Stimulated activated CD4-positive, alpha-beta T cell treated with anti-CD3 and anti-CD28 coated beads, Interleukin-15, amount 100 ng/mL, for 1 hour (primary cell): ENCODE measurements at places on chromosomes 5 and 9.
A peak's percentile ranks its signal among the peaks of the same experiment; 100 is the strongest.

DNA sequence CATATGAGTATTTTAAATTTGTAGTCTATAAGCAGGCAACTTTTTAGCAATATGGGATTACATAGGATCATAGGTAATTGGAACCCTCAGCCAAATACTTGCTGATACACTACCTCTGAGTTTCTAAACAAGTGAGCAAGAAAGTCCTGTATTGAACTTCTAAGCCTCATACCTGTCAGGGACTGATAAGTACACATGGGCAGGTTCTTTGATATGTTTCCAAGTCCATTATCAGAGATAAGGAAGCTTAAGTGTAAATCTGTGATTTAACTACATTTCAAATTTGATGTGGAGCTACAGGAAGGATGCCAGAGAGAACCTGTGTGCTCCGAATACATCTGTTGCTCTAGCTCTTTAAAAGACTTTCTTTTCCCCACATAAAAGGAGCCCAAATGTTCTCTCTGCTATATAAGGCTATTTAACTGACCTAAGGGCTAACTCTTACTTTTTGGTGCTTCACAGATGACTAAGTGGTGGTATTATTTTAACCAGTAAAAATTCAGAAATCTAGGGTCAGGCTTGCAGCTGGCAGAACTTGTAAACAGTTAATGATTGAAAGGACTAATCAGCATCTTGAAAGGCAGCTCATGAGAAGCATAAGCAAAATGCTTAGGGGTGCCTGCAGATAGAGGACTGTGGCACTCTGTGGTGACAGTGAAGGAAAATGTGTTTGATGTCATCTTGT is 228.6 kb downstream of the NR3C1 start:
- no peak for DNase-seq

DNA sequence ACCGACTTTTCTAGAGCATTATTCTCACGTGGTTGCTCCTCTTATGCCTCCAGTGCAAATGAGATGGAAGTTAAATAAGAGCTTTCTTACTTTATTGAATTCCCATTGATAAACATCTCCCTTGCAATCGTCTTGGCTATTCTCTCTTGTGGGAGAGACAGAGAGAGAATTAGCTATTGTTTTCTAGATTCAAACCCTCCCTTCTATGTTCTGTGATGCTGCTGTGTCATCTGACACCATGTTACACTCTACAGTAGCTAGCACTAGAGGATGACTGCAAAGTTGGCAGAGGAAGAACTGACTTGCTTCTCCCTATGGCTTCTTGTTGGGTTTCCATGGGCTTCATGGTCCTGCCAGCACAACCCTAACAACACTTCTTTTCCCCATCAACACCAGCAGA is 134.6 kb upstream of the RANBP3L start:
- DNase-seq = no peak

GRCh38 chr5:68032216-68032762 is 183.3 kb upstream of the PIK3R1 start:
- no peak for DNase-seq

- DNase-seq = no peak
These were observed 421.5 kb downstream of the KIAA0825 start for GRCh38 chr5:94196953-94197352.

- DNase-seq = no peak
These were observed 38.4 kb upstream of the PLEKHG4B start for GRCh38 chr5:53381-54174.

- DNase-seq = no peak
These were observed 19.0 kb upstream of the ARL14EPL start for GRCh38 chr5:116013207-116013785.

DNA sequence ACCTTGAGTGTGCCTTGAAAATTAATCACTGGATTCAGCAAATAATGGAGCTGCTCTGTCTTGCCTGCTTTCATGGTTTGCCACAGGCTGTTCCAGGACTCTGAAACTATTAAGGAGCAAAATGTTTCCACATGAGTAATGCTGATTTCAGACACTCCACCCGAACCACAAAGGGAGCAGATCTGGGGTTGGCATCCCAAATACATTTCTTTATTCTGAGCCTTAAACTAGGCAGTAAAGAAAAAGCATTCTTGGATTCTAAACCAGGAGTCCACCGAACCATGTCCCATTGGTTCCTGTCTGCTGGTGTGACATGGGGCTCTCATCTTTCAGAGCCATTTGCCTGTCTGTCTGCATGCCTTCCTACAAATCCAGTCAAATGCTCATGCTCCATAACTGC is 10.1 kb upstream of the C1QTNF3 start:
- no peak for DNase-seq

GRCh38 chr9:34962546-34962945 is 4.5 kb downstream of the PHF24 start:
- no peak for DNase-seq

GRCh38 chr9:132411091-132411508 is 1.1 kb downstream of the CFAP77 start:
- peak; percentile 37 for DNase-seq

GRCh38 chr9:135512241-135512603 is 9.0 kb upstream of the LCN1 start:
- DNase-seq = no peak

GRCh38 chr5:159021901-159022556 is 77.7 kb downstream of the EBF1 start:
- no peak for DNase-seq

DNA sequence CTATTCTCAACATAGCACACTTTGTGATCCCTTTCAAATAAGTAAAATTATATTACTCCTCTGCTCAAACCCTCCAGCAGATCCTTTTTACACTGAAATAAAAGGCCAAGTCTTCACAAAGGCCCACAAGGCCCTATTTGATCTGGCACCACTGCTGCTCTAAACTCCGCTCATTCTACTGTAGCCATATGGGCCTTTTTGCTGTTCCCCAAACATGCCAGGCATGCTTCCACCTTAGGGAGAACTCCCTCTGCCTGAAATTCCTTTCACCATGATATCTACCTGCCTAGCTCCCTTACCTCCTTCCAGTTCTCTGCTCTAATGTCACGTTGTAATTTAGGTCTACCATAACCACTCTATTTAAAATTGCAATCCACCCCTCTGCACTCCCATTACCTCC is 28.3 kb downstream of the NRG2 start:
- DNase-seq = no peak

- DNase-seq = peak; percentile 64
These were observed 65.4 kb upstream of the GARNL3 start for GRCh38 chr9:127199001-127199791.

DNA sequence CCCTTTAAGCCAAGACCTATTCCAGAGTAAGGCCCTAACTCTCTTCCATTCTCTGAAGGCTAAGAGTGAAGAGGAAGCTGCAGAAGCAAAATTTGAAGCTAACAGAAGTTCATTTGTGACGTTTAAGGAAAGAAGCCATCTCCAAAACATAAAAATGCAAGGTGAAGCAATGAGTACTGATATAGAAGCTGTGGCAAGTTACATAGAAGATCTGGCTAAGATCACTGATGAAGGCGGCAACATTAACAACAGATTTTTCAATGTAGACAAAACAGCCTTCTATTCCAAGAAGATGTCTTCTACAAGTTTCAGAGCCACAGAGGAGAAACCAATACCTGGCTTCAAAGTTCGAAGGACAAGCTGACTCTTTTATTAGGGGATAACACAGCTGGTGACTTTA is 1143.4 kb downstream of the CDH12 start:
- no peak for DNase-seq

GRCh38 chr5:62051747-62052146 is 254.3 kb upstream of the KIF2A start:
- no peak for DNase-seq

GRCh38 chr5:172541099-172541772 is 86.9 kb upstream of the SH3PXD2B start:
- no peak for DNase-seq

DNA sequence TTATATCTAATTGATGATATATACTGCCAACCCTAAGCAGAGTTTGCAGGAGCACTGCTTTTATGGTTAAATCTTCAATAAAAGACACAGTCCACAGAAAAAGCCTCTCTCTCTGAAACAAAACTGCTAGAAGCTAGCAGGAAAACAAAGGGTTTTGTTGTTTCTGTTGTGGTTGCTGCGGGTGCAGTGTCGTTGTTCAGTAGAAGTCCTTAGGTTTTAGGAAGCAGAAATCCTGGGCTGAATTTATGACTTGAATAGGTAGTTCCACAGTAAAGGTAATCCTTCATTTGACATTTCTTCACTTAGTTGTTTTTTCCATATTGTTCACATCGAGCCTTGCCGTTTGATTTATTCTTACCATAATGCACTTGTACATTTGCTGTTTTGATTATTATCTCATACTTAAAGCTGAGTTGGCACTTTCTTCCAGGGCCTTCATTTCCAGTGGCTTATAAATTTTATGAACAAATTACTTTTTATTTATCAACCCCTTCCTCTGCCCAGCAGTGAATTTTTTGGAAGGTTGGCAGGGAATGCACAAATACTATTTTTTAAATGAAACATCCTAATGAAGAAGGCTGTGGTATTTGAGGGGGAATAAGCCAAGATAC is 209.6 kb upstream of the SLC30A5 start:
- DNase-seq = no peak

DNA sequence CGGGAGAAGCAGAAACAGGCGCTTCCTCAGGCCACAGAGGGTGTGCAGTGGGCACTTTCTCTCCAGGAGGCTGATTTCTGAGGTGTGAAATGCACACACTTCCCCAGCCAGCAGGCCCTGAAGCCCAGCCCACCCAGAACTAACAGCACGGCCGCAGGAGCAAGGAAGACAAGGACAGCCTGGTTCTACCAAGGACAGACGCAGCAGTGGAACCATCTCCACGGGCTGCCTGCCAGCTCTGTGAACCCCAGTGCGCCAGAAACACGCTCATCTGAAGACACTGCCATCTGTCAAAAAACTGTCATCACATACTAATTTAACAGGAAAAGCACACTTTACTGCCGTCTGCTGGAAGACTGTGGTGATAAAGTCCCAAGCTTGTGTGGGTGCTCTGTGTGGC is 40.7 kb downstream of the MAPK9 start:
- no peak for DNase-seq

DNA sequence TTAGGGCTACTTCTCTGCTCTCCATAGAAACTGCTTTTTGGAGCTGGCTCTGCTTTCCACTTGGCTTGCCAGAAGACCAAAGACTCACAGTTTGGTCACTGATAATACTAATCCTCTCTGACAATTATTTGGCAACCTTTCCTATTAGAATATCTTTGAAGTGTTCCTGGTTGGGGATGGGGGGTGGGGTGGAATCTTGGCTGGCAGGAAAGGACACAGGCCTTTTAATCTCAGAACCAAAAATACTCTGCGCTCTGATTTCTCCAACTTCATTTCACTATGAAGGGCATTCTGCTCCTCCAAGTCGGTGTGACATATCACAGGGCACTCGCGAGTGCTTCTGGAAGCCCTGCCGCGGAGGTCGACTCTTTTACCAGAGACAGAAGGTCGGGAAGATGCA is 1329.0 kb upstream of the WWC1 start:
- no peak for DNase-seq

GRCh38 chr9:107807183-107807582 is 317.6 kb upstream of the KLF4 start:
- no peak for DNase-seq

DNA sequence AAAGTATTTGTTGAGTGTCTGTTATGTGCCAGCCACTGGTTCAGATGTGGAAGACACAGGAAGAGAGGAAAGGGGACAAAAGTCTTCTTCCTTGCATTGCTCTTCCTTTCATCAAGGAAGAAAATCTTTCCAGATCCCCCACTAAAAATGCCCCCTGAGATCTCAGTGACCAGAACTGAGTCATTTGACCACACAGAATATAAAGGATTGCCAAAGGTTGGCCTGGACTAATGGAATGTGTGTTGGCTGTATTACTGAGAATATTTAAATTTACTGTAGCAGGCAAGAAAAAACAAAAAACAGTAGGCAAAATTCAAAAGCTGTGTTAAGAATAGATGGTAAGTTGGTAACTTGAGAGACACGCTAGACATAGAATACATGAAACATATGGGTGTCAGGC is 10.0 kb upstream of the SEPTIN8 start:
- no peak for DNase-seq

DNA sequence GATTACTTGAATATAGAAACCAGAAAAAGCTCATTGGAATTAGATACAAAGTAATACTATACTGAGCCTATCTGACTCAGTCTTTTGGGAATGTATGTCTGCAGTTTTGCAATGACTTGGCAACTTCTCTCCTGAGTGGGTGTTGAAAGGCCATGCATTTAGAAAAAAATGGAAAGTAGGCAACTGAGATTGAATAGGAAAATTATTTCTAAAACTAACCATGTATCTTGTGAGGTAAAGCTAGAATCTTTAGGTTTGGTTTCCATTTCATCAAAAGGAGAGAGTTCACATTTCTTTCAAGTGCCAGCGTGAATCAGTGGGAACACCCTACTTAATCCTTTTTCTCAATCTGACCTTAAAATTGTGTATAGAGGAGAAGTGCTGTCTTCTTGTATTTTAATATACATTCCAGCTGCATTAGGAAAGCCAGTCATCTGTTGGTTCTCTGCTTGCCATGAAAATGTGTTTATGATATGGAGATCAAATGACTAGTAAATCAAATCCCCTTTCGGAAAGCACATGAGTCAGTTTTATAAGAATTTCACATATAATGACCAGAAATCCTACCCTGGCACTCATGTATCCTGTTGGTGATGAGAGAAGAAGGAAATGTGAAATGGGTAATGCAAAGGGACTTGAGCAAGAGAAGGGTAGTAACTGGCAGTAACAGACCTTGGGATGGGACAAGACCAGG is 30.4 kb downstream of the NFX1 start:
- DNase-seq = no peak

DNA sequence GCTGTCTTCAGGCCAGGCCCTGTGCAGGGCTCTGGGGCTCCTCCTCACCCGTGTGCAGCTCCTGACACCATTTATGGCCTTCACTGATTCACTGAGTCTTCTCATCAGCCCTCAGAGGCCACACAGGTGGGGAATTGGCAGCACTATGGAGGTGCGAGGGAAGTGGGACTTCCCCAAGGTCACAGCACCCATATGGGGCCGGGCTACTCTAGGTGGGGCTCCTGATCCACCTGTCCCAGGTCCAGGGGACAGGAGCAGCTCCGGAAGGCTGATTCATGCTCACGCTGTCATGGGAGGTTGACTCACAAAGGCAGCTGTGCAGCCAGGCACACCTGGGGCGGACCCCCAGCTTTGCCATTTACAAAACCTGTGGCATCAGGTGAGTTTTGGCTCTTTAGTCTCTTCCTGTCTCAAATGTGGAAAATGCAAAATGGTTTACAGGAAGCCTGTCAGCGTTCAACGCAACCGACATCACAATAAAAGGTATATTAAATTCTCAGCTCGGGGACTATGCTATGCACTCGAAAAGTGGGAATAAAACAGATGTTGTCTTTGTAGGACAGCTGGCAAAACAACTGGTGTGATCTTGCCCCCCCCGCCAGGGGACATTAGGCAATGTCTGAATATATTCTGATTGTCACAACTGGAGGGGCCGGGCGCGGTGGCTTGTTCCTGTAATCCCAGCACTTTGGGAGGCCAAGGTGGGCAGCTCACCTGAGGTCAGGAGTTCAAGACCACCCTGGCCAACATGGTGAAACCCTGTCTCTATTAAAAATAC is 15.0 kb downstream of the NAIF1 start:
- DNase-seq = no peak

DNA sequence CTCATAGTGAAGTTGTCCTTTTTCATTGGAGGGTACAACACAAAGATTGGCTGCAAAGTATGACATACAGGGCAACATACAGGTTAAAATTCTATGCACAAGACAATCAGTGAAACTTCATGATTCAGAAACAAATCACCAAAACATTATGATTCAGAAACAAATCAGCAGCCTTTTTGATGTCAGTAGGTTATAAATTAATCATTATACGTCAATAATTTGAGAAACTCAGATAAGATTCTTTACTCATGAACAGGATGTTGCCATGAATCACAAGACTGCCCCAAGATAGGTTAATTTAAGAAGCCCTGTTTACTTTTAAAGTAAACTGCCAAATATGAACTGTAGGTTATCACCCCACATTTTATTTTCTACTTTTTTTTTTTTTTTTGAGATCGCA is 62.2 kb upstream of the IL33 start:
- no peak for DNase-seq
